Stimulated activated CD8-positive, alpha-beta memory T cell treated with anti-CD3 and anti-CD28 coated beads, Interleukin-15, amount 100 ng/mL, for 48 hours (primary cell): ENCODE measurements at places on chromosomes 2 and 18.

DNA sequence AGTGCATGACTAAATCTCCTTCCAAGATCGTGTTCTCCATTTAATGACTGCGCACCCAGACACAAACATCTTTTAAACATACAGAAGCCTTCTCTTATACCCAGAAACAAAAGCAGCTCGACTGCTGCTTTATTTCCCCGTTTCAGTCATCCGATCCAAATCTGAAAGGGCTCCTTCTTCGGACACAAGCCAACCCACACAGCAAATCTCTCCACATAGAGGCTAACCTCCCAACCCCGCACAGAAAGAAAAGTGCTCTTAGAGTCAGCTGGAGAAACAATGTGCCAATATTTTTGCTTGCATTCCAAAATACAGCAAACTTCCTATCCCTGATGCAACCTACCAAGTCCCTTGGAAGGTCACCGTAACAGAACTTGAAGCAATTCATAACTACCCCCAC is 29.1 kb downstream of the GAREM1 start:
- DNase-seq, result no peak

- no peak for DNase-seq
Observed at GRCh38 chr2:118124288-118124891, 36.1 kb downstream of the INSIG2 start.

DNA sequence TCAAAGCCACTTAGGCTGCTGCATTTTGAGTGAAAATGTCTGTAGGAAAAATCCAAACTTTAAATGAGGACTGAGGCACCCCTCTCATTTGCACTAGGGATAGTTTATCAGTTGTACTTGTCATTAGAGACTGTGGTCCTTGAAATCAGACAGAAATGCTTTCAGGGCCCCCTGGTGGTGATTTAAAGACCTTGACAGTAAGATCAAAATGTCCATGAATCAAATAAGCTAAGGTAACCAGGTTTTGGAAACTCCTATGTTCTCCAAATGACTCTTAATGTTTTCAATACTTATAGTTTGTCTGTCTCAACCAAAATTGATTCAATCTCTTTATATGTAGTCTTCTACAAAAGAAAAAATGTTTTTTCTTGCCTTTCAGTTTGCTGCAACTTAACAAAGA is 28.8 kb upstream of the DDX18 start:
- DNase-seq, result no peak

GRCh38 chr2:174761837-174762236 is 2.4 kb downstream of the CHRNA1 start:
- no peak for DNase-seq

GRCh38 chr2:147649998-147650397 is 194.8 kb upstream of the ACVR2A start:
- no peak for DNase-seq

DNA sequence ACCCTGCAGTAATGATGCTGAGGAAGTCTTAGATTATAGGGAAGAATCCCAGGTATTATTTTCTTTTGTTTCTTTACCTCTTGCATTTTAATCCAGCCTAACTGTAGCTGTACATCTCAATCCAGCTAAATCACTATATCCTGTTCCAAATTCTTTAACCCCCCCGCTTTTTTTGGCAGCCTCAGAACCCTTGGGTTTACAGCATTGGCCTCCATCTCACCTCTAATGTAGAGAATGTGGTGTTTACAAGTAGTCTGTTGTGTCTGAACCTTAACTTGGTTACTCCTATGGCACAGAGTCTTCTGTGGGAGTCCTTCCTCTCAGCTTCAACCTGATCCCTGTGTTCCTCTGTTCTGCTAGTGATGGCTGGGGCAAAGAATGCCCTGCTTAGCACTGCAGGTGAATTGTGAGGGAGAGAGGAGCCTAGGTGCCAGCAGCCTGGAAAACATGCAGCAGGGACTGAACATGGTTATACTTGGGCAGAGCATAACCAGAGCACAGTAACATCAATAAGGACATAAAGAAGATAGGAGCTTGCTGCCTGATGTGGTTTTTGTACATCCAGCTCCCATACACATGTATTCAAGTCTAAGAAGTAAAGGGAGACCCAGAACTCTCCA is 130.2 kb downstream of the FAM124B start:
- no peak for DNase-seq
